Hematopoietic multipotent progenitor cell treated with erythropoietin and hydrocortisone succinate and interleukin-3 and kit ligand, for 15 days (in vitro differentiated cells): ENCODE measurements at places on chromosomes 12 and 14.

- DNase-seq: no peak
These were observed 49.2 kb downstream of the GALNT4 start for GRCh38 chr12:89475203-89475990.

GRCh38 chr12:630656-631632 is 32.3 kb downstream of the NINJ2 start:
- no peak for DNase-seq

DNA sequence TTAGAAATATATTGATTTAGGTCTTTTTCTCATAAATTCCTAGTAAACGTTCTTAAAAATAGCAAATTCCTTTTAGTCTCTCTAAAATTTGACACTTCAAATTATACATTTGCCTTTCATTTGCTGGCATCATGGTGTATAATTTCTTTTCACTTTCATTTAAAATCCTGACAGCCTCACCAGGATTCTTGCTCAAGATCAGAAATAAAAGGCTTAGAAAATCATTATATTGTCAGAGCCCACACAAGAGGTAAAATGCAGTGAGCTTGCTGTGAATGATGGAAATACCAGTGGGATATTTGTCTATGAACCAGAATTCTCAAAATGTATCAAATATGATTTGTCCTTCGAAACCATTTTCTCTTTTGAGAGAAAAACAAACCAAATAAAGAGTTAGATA is 78.2 kb upstream of the PIK3C2G start:
- no peak for DNase-seq

GRCh38 chr14:89226801-89227495 is 190.1 kb downstream of the FOXN3 start:
- DNase-seq: no peak

- DNase-seq: no peak
These were observed 4.4 kb upstream of the SCAF11 start for GRCh38 chr12:45994736-45995135.

- no peak for DNase-seq
These were observed 22.2 kb downstream of the FCF1 start for GRCh38 chr14:74735125-74735524.

GRCh38 chr14:99604766-99605298 is 825 bp upstream of the CCDC85C start:
- DNase-seq: no peak

DNA sequence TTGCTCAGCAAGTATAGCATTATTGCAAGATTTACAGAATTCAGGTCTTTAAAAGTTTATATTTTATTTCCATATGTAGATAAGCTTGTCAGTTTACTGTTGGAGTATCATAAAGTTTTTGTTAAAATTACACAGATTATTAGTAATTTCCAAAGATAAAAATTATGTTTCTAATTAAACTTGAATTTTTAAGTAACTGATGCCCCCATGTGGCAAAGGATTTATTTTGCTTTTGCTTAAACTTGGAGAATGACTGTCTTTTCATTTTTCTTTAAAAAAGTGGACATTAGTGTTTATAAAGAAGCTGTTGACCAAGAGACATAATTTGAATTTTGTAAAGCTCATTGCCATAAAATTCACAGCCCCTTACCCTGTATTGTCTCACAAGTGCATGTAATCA is 45.8 kb downstream of the ETNK1 start:
- DNase-seq: peak; percentile 25

- DNase-seq: no peak
These were observed 641.7 kb upstream of the TMEM132C start for GRCh38 chr12:127625176-127625771.

- no peak for DNase-seq
These were observed 12.5 kb upstream of the CRADD start for GRCh38 chr12:93664573-93665138.

- no peak for DNase-seq
These were observed 41.4 kb downstream of the ACTN1 start for GRCh38 chr14:68937471-68938270.

- DNase-seq: no peak
These were observed 844.0 kb upstream of the LRFN5 start for GRCh38 chr14:40762685-40763084.

DNA sequence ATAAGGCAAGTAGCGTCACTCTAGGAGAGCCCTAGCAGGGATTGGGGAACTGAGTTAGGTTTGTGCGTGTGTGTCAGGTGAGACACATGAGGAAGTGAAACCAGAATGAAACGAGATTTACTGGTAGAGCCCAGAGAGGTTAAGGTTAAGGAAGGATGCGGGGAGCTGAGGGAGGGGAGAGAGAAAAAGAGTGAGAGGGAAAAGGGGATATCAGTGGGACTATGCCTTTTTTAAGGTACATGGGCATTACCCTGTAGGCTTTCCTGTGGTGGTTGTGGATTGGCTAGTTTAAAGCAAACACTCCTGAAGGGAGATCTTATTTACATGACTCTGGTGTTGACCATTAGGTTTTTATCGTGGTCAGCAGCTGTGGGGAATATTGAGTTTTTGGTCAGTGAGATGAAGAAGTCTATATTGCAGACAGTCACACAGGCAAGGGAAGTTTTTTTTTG is 13.9 kb downstream of the ZDHHC17 start:
- DNase-seq: no peak
